AML-193 (cell line): ENCODE measurements at places on chromosomes 2 and 18.
A peak's percentile ranks its signal among the peaks of the same experiment; 100 is the strongest.

GRCh38 chr2:211688196-211688595 lies 850.4 kb downstream of the ERBB4 start:
- DNase-seq, result no peak

- DNase-seq, result no peak
Observed at GRCh38 chr2:105368759-105369408, 30.0 kb downstream of the FHL2 start.

GRCh38 chr2:66270247-66270646 lies 164.7 kb upstream of the MEIS1 start:
- DNase-seq, result no peak

DNA sequence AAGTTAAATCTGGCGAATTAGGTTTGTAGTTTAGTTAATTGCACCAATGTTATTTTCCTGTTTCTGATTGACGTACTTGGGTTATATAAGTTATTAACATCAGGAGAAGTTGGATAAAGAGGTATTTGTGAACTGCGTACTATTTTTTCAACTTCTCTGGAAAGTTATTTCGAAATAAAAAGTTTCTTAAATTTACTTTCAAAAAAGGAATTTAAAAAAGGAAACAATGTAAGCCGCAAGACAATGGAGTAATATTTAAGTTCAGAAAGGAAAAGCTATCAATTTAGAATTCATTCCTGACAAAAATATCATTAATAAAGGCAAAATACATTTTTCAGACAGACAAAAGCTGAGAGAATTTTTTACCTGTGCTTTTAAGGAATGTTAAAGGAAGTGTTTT lies 47.7 kb downstream of the RAB10 start:
- DNase-seq, result no peak

GRCh38 chr2:218992703-218993344 lies 398 bp downstream of the CRYBA2 start:
- DNase-seq, result no peak

DNA sequence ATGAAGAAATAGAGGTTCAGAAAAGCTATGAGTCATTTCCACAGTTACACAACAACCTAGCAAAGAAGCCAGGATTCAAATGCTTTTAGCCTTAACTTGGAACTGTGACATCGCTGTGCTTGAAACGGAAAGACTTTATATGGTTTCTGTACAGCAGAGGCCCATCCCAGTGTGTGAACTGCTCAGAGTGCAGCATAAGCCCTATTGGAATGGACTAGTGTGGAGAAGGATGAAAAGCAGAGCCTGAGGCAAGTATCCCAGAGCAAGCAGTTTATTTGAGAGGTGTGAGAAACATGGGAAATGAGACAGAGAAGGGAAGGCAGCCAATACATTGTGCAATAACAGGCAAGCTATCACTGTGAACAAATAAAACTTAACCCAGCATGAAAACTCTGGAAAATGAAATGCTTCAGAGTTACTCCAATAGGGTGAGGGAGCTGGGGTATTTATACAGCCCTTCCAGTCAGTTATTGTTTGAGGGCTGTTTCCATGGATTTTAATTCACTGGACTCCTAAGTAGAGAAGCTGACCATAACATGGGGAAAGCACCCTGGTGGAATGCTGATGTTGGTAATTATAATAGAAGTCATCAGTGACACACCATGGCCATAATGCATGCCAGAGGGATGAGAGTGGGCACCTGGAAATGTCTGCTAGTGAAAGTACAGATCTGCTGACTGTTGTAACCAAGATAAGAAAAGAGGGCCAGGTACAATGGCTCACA lies 254.0 kb upstream of the POU3F3 start:
- peak; percentile 84 for DNase-seq

GRCh38 chr18:79823120-79823519 lies 25.4 kb downstream of the KCNG2 start:
- DNase-seq, result peak; percentile 31

DNA sequence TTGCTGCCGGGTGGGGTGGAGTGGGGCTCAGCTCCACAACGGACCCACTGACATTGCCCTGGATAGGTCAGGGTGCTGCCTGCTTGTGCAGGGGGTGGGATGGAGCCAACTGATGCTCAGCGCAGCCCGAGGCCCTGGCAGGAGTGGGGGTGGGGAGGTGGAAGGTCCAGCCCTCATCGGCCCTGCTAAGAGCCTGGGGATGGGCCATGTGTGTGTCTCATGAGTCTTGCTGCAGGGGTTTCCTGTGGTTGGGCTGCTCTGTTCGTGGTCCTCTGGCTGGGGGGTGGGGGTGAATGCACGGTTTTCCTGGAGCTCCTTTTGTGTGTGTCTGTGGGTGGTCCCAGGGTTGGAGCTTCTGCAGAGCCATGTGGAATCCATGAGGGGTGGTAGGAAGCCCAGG lies 39.4 kb upstream of the GALR1 start:
- DNase-seq, result no peak

DNA sequence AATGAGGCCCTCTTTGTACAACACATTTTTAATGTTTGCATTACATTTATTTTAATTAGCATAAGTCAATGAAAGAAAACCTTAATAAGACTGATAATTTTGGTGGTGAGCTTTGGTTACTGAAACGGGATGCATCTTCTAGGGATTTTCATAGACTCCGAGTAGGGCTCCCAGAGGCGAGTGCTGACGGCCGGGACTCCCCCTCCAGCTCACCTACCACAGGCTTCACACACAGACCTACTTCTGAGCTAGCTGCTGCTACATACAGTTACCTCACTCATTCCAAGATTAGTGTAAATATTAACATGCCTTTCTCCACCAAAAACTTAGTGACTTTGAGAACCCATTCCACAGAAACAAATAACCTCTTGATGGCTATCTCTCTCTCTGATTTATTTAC lies 271.1 kb downstream of the GALR1 start:
- DNase-seq, result no peak

DNA sequence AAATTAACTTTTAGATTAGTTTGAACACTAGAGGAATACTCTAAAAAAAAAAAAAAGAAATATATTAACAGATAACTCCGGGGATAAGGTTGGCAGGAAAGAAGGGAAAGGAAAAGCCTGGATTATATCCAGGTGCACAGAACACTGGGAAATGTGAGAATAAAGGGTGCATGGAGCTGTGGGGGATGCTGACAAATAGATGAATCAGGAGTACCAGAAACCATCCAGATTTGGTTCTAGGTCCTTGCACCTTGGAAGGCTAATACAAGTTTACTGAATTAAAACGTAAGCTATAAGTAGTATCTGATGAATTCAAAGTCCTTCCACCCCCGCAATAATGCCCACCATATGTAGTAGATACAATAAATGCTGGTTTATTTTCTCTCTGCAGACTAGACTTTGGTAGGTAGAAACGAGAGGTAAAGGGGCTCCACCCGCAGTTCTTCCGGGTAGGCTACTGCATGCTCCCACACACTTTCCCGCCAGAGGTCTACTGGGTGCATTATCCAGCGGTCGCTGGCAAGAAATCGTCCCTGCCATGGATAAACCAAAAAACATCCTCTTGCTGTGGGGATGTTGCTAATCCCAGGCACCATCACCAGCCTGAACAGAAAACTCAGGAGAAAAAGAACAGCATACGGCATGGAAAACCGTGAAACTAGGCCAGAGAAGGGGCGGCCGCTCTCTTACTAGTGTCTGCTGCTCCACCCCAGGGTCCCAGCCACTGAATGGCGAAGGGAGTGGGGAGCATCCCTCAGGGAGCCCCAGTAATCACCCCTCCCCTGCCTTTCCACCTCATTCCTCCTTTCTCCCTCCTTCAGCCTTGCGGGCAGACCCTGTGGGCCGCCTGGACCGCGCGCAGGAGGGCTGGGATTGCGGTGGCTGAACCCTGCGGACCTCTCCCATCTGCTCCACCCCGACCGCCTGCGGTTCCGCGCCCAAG lies 1.5 kb downstream of the CNRIP1 start:
- no peak for DNase-seq

DNA sequence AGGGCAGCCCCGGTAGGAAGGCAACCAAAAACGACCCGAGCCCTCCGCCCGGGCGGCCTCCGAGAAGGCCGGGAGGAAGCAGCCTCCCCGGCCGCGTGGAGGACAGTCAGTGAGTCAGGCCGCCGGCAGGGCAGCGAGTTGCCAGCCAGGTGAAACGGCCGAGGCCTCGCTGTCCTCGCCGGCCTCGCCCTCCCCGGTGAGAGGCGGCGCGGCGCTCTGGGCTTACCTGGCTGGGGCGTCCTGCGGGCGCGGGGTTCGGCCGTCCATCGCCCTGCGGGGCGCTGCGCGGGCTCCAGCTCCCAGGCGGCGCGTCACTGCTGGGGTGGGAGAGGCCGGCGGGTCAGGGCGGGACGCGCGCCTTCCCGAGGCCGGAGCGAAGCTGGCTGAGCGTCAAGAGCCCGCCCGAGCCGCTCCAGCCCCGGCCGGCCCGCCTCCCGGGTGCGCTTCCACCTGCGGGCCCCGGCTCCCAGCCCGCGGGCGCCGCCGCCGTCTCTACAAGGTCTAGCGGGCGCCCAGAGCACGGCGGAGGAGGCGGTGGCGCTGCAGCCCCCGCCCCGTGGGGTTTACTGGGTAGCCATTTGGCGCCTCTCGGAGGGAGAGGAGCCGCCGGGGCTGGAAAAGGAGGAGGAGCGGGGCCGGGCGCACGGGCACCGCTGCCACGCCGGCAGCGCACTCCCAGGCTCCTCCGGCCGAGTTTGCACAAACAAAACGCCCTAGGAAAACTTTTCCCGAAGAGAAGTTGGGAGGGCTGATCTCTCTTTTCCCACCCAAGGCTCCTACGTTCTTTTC lies 499 bp downstream of the COBLL1 start:
- peak; percentile 60 for DNase-seq

GRCh38 chr2:118430510-118431164 lies 342.4 kb downstream of the INSIG2 start:
- no peak for DNase-seq

DNA sequence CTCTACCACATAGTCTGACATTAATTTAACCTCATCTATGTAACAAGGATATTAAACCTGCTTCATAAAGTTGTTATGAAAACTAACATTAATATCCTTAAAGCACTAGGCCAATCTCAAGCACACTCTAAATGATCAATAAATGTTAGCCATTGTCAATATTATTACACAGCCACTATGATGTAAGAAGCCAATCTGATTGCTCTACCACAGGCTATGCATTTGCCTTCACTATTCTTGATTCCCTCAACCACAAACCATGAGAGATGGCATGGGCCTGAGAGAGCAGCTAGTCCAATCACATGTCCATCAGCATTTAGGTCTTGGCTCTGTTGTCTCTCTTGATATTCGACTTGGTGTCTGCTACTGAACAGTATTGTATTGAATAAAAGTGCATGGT lies 4.2 kb downstream of the SLC25A12 start:
- DNase-seq, result no peak

DNA sequence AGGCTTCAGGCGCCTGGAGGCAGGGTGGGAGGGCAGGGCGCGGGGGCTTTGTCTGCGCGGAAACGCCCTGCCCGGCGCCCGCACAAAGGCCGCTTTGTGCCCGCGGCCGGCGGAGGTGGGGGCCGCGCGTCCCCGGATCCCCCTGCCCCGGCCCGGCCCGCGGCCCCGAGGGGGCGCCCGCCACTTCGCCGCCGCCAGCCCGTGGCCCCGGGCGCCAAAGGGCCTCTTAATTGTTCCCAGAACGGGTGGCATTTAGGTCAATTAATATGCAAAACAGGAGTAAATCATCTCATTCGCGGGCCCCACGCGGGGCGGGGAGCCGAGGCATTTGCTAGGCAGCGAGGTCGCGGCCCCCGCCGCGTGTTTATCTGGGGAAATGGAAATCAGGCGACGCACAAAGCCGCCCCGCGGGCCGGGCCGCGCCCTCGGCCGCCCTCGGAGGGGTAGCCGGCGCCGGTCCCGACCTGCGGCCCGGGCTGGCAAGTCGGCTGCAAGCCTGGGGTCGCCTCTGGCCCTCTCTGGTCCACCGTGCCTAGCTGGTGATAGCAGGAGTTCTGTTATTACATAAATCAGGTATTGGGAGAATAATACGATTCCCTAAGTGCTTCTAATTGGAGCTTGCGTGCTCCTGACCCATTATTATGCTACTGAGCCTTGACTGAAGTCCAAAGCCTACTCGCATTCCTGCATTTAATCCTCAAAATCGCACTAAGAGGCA lies 148.2 kb upstream of the GLI2 start:
- no peak for DNase-seq

DNA sequence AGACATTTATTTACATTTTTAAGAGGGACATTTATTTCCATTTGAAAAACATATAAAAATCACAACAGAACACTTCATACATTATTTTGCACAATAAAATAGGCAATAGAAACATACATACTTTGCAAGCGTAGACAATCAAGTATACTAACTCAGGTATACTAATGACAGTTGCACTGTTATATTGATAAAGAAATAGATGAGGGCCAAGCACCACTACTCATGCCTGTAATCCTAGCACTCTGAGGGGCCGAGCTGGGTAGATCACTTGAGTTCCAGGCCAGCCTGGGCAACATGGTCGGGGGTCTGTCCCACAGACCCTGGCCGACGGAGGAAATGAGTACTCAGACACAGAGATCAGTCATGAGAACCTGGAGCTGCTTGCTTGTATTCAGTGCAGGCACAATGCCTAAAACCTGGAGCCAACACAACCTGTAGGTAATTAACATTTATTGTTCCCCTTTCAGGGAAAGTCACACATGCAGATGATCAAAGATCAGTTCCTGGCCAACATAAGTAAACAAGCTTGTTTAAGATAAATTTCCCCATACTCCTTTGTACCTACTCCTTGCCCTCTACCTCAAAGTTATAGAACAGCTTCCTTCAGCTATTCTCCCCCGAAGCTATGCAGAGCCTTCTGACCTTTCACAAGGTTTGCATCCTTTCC lies 1960.2 kb downstream of the SUCLG1 start:
- no peak for DNase-seq

DNA sequence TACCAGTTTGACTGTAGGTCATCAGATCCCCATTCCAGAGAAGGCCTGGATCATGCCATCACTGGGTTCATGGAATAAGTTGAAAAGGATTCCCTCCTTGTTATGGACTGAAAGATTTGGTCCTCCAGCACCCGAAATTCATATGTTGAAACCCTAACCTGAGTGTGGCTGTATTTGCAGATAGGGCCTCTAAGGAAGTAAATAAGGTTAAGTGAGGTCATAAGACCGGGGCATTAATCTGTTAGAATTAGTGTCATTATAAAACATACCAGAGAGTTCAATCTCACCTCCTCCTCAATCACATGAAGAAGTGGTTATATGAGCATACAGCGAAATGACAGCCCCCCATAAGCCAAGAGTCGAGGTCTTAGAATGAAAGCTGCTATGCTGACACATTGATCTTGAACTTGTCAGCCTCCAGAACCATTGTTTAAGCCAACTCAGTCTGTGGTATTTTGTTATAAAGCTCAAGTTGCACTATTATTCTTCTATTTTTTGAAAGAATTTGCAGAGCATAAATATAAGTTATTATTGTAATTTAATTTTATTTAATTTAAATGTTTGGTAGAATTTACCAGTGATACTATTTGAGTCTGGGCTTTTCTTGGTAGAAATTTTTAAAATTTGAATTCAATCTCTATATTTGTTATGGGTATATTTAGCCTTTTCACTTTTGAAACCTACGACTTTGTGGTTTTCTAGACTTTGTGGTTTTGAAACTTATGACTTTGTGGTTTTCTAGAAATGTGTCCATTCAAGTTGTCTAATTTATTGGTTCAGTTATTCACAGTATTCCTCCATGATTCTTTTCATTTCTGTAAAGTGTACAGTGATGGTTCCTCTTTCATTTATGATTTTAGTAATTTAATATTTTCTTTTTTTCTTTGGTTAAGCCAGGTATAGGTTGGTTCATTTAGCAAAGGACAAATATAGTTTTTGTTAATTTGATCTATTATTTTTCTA lies 1206.7 kb upstream of the CDH2 start:
- no peak for DNase-seq
